ENCODE measurements at places on chromosomes 16 and 17.
A peak's percentile ranks its signal among the peaks of the same experiment; 100 is the strongest.

DNA sequence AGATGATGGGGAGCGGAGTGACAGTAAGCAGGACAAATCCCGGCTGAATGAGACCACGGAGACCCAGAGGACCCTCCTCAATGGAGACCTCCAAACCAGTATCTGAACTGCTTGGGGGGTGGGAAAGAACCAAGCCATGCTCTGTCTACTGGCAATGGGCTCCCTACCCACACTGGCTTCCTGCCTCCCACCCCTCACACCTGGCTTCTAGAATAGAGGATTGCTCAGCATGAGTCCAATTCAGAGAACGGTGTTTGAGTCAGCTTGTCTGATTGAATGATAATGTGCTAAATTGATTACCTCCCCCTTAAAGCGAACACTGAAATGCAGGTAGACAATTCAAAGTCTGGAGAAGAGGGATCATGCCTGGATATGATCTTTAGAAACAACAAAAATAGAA lies 5.5 kb downstream of the SSTR2 start:
- H3K27ac ChIP-seq: no peak overlapping the region
- no peaks in the 10 kb centered on the region for H3K36me3 ChIP-seq
- H3K4me3 ChIP-seq: no peak overlapping the region
- no peak for DNase-seq
- peaks cover 34% of the 10 kb centered on the region for H3K27me3 ChIP-seq

DNA sequence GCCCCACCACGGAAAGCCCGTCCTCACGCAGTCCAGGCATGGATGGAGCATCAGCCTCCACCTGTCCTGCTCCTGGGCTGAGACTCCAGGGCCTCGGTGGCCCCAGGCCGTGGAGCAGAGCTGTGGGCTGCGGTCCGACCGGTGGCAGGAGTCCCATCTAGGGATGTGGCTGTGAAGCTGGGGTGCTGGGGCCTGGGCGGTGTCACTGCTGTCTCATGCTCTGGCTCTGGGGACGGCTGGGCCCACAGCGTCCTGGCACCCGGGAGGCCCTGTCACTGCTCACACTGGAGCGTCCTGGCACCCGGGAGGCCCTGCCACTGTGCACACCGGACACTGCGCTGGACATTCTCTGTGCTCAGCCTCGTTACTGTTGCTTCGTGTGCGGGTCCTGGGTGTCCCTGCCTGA lies 8.4 kb downstream of the BAIAP2 start:
- no peak overlapping the region for H3K27ac ChIP-seq
- H3K4me3 ChIP-seq: no peak overlapping the region
- no peaks in the 10 kb centered on the region for H3K4me1 ChIP-seq
- no peaks in the 10 kb centered on the region for H3K36me3 ChIP-seq
- DNase-seq: no peak
- no peaks in the 10 kb centered on the region for H3K27me3 ChIP-seq

GRCh38 chr17:50904518-50905459 lies 38.6 kb upstream of the TOB1 start:
- DNase-seq: no peak
- H3K4me3 ChIP-seq: no peak overlapping the region
- H3K36me3 ChIP-seq: no peaks in the 10 kb centered on the region
- H3K27me3 ChIP-seq: no peaks in the 10 kb centered on the region
- no peak overlapping the region for H3K27ac ChIP-seq
- H3K4me1 ChIP-seq: peaks cover 30% of the 10 kb centered on the region

DNA sequence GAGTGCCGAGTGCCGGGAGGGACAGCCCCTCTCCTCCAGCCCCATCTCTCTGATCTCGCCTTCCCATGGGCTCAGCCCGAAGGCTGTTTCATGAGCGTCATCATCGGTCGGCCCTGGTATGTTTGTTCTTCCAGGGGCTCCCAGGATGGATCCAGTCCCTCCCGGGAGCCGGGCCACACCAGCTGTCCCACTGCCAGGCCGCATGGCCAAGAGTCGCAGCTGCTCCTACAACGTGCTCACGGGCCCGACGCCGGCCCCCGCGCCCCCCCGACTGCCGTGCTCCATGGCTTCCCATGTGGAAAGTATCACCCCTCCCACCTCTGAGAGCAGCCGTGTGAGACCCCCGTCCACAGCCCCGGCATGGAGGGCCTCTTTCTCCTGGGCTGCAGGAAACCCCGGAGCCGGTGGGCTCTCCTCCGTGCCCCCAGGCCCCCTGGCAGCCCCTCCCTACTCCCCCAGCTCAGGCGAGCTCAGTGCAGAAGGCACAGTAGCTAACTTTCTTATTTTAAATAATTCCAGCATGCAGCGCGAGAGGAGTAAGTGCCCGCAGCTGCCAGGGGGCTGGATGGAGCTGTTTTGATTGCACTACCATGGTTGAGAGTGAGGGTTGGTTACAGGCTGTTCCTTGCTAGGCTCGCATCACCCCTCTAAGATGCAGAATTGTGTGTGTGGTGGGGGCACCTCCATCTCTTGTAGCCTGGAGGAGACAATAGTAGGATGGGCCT lies 26.6 kb upstream of the GSE1 start:
- no peak overlapping the region for H3K27ac ChIP-seq
- H3K36me3 ChIP-seq: no peaks in the 10 kb centered on the region
- H3K4me1 ChIP-seq: no peaks in the 10 kb centered on the region
- no peaks in the 10 kb centered on the region for H3K27me3 ChIP-seq
- DNase-seq: no peak

GRCh38 chr17:77778636-77779489 lies 179.6 kb upstream of the TNRC6C start:
- DNase-seq: no peak
- H3K36me3 ChIP-seq: no peaks in the 10 kb centered on the region
- no peak overlapping the region for H3K4me3 ChIP-seq
- H3K27me3 ChIP-seq: no peaks in the 10 kb centered on the region
- no peak overlapping the region for H3K27ac ChIP-seq

- no peak overlapping the region for H3K4me3 ChIP-seq
- no peak overlapping the region for H3K27ac ChIP-seq
- no peaks in the 10 kb centered on the region for H3K27me3 ChIP-seq
- peaks cover 19% of the 10 kb centered on the region for H3K36me3 ChIP-seq
- H3K4me1 ChIP-seq: peaks cover 4% of the 10 kb centered on the region
- DNase-seq: no peak
These were observed 35.0 kb downstream of the GAN start for GRCh38 chr16:81349608-81350305.

DNA sequence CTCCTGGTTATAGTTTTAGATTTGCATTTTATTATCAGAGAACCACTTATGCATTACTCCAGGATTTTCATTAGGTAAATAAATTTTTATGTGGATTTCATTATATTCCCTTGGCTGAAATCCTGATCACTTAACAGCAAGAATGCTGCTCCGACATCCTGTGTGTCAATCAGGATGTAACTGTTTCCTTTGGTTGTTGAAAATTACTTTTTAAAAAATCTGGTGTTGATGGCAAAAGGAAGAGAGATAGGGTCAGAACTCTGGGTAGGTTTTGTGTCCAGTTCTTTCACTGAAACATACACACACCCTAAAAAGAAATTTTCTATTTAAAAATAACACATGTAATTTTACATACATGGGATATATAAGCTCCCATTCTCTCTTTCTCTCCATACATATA lies 30.9 kb downstream of the ZNF423 start:
- no peak overlapping the region for H3K27ac ChIP-seq
- no peak for DNase-seq
- H3K27me3 ChIP-seq: no peaks in the 10 kb centered on the region
- no peak overlapping the region for H3K4me3 ChIP-seq

GRCh38 chr17:20225162-20226115 lies 216.3 kb downstream of the SPECC1 start:
- peaks cover 20% of the 10 kb centered on the region for H3K4me1 ChIP-seq
- no peak overlapping the region for H3K4me3 ChIP-seq
- no peak for DNase-seq
- H3K36me3 ChIP-seq: no peaks in the 10 kb centered on the region
- peaks cover 11% of the 10 kb centered on the region for H3K27me3 ChIP-seq

DNA sequence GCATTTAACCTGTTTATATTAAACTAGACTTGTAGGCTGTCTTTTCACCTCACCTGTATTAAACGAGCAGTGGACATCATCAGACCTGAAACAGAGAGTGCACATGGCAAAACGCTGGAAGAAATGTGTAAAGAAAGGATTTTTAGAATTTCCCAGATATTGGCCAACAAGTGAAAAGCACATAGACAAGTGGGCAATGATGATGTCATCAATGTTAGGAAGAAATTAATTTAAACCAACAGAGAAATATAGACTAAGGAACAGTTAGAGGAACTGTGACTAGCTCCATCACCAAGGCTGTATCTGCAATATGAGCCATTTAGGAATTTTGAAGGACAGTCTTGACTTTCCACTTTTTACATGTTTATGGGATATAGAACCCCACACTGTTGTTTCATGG lies 67.1 kb upstream of the SLC12A3 start:
- DNase-seq: no peak
- H3K27ac ChIP-seq: no peak overlapping the region
- H3K36me3 ChIP-seq: peaks cover 5% of the 10 kb centered on the region
- H3K4me3 ChIP-seq: no peak overlapping the region

DNA sequence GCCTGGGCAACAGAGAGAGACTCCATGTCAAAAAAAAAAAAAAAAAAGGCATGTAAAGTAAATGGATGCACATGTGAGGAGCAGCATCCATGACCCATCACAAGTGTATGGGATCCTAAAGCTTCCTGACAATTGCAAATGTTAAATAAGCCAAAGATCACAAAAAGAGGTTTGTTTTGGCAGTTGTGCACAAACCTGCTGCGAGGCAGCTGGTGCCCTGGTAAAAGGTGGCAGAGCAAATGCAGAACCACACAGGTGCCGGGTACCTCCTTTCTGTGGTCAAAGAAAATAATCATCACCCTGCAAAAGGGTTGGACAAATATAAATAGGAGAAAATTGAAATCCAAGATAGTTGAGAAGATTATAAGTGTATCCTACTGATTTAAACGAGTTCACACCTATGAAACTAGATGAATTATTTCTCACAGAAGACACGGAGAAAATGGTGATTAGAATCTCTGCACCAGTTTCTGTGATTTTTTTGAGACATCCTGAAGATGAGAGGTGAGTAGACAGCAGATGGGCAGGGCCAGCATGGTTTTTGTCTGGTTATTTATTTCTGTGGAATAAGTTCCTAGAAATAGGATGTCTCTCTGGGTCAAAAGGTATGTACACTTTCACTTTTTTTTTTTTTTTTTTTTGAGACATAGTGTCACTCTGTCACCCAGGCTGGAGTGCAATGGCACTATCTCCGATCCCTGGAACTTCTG lies 291.3 kb downstream of the CDH13 start:
- no peak overlapping the region for H3K4me3 ChIP-seq
- no peak for DNase-seq
- no peaks in the 10 kb centered on the region for H3K4me1 ChIP-seq
- H3K36me3 ChIP-seq: no peaks in the 10 kb centered on the region

GRCh38 chr17:48457080-48457836 lies 27.2 kb upstream of the SKAP1 start:
- H3K4me3 ChIP-seq: peak overlapping the region; percentile 67
- H3K27me3 ChIP-seq: no peaks in the 10 kb centered on the region
- H3K27ac ChIP-seq: no peak overlapping the region
- H3K36me3 ChIP-seq: peaks cover 11% of the 10 kb centered on the region
- DNase-seq: peak; percentile 70

DNA sequence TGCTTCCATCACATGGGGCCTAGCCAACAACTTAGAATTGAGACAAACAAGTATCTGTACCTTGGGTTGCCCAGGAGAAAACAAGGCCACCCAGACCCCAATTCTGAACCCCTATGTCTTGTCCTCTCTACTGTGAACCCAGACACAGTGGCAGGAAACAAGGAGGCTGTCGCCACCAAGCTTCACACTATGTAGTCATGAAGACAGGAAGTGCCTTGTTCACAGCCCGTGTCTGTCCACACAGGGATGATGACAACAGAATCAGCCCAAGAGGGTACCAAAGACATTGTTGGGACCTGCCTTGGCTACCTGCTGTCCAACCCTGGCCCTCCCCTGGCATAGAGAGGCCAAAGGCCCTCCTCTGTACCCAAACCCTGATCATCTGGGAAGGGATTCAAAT lies 84.8 kb downstream of the CDYL2 start:
- H3K27me3 ChIP-seq: no peaks in the 10 kb centered on the region
- peaks cover 4% of the 10 kb centered on the region for H3K36me3 ChIP-seq
- H3K27ac ChIP-seq: no peak overlapping the region
- DNase-seq: no peak

- H3K27ac ChIP-seq: no peak overlapping the region
- DNase-seq: no peak
- peaks cover 85% of the 10 kb centered on the region for H3K27me3 ChIP-seq
- peaks cover 50% of the 10 kb centered on the region for H3K4me1 ChIP-seq
- H3K4me3 ChIP-seq: no peak overlapping the region
- no peaks in the 10 kb centered on the region for H3K36me3 ChIP-seq
These were observed 796 bp downstream of the HOXB3 start for GRCh38 chr17:48589060-48589830.

DNA sequence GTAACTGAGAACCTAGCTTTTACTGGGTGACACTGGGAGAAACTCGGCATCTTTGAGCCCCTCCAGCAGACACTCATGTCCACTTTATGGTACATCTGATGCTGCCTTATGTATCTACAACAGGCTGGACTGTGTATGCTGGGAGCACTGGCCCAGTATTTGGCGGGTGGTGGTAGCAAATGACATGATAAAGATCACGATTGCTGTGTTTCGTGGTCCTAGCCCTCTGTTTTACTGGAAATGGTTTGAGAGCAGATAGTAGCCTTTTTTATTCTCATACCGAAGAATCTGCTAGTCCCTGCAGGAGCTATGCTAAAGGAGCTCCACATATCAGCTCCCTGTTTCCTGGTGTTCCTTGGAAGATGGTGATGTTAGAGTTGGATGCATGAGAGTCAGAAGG lies 150.3 kb downstream of the CCDC182 start:
- no peak overlapping the region for H3K27ac ChIP-seq
- peaks cover 30% of the 10 kb centered on the region for H3K36me3 ChIP-seq
- peaks cover 27% of the 10 kb centered on the region for H3K4me1 ChIP-seq
- H3K27me3 ChIP-seq: no peaks in the 10 kb centered on the region

- no peaks in the 10 kb centered on the region for H3K36me3 ChIP-seq
- peak overlapping the region; percentile 21 for H3K27ac ChIP-seq
- DNase-seq: no peak
These were observed 99.4 kb downstream of the NPIPB11 start for GRCh38 chr16:29306943-29307597.

GRCh38 chr17:33086041-33086440 lies 94.4 kb downstream of the SPACA3 start:
- peaks cover 15% of the 10 kb centered on the region for H3K27me3 ChIP-seq
- H3K36me3 ChIP-seq: no peaks in the 10 kb centered on the region
- no peaks in the 10 kb centered on the region for H3K4me1 ChIP-seq

GRCh38 chr16:396199-396598 lies 800 bp upstream of the NME4 start:
- peaks cover 16% of the 10 kb centered on the region for H3K4me1 ChIP-seq
- peak overlapping the region; percentile 26 for H3K27ac ChIP-seq
- peak overlapping the region; percentile 86 for H3K4me3 ChIP-seq
- peaks cover 10% of the 10 kb centered on the region for H3K27me3 ChIP-seq
- no peak for DNase-seq

DNA sequence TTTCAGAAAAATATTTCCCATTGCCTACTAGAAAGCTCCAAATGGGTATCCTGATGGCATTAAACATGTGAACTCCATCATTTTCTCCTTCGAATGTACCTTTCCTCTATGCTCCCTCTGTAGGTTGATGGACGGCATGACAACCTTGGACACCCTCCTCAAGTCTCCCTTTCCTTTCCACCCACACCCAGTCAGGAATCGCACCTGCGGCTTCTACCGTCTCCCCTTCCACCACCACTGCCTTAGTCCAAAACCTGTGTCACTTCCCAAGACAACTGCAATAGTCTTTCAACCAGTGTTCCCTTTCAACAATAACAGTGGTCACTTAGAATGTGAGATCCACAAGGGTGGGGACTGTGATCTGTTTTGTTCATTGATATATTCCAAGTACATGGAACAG lies 233.1 kb upstream of the AXIN2 start:
- H3K36me3 ChIP-seq: no peaks in the 10 kb centered on the region
- no peak overlapping the region for H3K27ac ChIP-seq
- H3K4me3 ChIP-seq: no peak overlapping the region
- DNase-seq: no peak
- H3K4me1 ChIP-seq: peaks cover 7% of the 10 kb centered on the region
